ENCODE measurements at places on chromosomes 2 and 18. TPM values are rescaled to one million over a fixed set of nuclear protein-coding genes. Genes with fewer than 3 reads are reported as not detected.

The ROCK2 gene
- total RNA-seq: 186 TPM

The TNFRSF11A gene
- total RNA-seq: 11.1 TPM

The DSC2 gene
- total RNA-seq: 2.6 TPM

The STEAP3 gene
- total RNA-seq: 9.3 TPM

The NT5C1B gene
- not detected for total RNA-seq

The OR6B2 gene
- not detected for total RNA-seq

The NEU2 gene
- total RNA-seq: not detected

The DSEL gene
- total RNA-seq: 11.6 TPM

The CCNT2 gene
- total RNA-seq: 34.0 TPM

The EPB41L3 gene
- 48.2 TPM for total RNA-seq

The MC2R gene
- total RNA-seq: not detected

The ATP8B1 gene
- 27.7 TPM for total RNA-seq

The ADAM17 gene
- 24.8 TPM for total RNA-seq

The CDKL4 gene
- total RNA-seq: 0.46 TPM

The FEV gene
- total RNA-seq: not detected

The BCL11A gene
- total RNA-seq: 2.0 TPM

The NYAP2 gene
- total RNA-seq: not detected

The LRRC30 gene
- not detected for total RNA-seq

The UGT1A8 gene
- total RNA-seq: not detected

The CRIM1 gene
- total RNA-seq: 143 TPM

The AGXT gene
- not detected for total RNA-seq

The EMILIN1 gene
- total RNA-seq: 178 TPM

The CFC1 gene
- not detected for total RNA-seq

The CD8B gene
- total RNA-seq: 0.37 TPM

The TEKT4 gene
- not detected for total RNA-seq

The ABCB11 gene
- 0.09 TPM for total RNA-seq

The GREB1L gene
- 3.3 TPM for total RNA-seq

The TMEM18 gene
- 15.7 TPM for total RNA-seq

The CEP76 gene
- 4.5 TPM for total RNA-seq

The TTN gene
- total RNA-seq: 6.4 TPM

The EHBP1 gene
- 67.6 TPM for total RNA-seq

The ZSWIM2 gene
- not detected for total RNA-seq

The ZSCAN30 gene
- total RNA-seq: 12.8 TPM

The C2orf69 gene
- 13.5 TPM for total RNA-seq

The ANKRD30B gene
- total RNA-seq: not detected

The DCC gene
- total RNA-seq: 0.86 TPM

The TLX2 gene
- total RNA-seq: not detected

The PTPN2 gene
- 36.8 TPM for total RNA-seq

The GIGYF2 gene
- total RNA-seq: 66.7 TPM

The TCF7L1 gene
- 23.1 TPM for total RNA-seq

The KRCC1 gene
- total RNA-seq: 21.8 TPM

The HOXD13 gene
- total RNA-seq: not detected

The DNAJC5G gene
- total RNA-seq: 1.0 TPM

The RSAD2 gene
- total RNA-seq: 6.9 TPM

The FBXO15 gene
- total RNA-seq: not detected

The CYB5A gene
- 46.7 TPM for total RNA-seq

The DYSF gene
- 42.1 TPM for total RNA-seq

The C2orf74 gene
- total RNA-seq: 18.6 TPM

The AMMECR1L gene
- total RNA-seq: 14.2 TPM

All from posterior vena cava (tissue), 2 donors.